Esophagus squamous epithelium (tissue), 5 donors: ENCODE measurements at places on chromosomes 7 and 10.

DNA sequence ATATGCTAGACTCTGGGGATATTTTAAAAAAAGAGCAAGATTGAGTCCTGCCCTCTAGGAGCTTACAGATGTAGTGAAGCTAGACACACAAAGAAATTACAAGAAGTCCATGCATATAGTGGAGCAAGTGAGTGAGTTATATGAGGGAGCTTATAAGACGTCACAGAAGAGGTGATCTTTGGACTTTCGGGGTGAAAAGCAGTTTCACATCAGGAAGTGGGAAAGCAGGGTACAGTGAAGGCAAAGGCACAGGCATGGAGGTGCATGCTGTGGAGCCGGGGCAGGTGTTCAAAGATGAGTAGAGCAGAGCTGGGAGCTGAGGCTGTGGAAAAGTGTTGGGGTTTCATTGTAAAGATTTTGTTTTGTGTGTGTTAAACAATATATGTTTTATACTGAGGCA is 38.5 kb upstream of the EXOC6 start:
- no peak for DNase-seq

DNA sequence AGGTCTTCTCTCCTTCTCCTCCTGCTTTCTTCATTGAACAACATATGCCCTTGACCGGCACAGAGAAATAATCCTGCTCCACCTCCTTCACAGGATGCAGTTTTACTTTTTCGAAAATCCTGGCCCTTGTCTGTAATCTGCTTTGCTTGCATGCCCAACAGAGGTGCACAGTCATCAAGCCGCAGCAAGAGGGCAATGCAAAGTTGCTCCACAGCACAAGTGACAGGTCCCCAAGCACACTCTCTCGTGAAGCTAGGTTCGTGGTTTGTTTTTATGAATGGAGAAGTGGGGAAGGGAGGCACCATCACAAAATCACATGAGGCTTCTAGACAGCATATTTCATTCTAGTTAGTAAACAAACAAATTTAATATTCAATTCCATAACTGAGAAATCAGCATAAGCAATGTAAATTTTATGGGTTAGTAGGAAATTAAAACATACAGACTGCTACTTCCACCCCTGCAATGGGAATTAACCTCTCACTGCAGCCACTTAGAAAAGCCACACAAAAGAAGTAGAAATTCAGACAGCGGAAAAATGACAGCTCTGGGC is 178.8 kb downstream of the TPK1 start:
- DNase-seq, result no peak

DNA sequence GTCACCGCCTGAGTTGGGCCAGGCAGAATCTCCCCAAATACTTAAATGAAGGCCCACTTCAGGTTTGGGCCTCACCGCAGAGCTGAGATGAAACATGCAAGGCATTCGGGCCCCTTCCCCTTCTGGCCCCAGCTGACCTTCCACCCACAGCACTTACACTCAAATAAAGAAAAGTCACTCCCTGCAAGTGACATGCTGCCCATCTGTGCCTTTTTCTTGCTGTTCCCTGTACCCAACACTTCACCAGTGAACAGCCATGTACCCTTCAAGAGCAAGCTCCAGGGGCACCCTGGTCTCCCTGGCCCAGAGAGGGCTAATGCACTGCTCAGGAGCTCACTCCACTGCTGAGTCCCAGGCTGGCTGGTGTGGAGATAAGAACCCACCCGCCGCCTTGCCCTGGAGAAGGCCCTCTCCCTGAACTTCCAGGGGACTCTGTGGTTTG is 40.7 kb downstream of the ZCCHC24 start:
- DNase-seq, result no peak

DNA sequence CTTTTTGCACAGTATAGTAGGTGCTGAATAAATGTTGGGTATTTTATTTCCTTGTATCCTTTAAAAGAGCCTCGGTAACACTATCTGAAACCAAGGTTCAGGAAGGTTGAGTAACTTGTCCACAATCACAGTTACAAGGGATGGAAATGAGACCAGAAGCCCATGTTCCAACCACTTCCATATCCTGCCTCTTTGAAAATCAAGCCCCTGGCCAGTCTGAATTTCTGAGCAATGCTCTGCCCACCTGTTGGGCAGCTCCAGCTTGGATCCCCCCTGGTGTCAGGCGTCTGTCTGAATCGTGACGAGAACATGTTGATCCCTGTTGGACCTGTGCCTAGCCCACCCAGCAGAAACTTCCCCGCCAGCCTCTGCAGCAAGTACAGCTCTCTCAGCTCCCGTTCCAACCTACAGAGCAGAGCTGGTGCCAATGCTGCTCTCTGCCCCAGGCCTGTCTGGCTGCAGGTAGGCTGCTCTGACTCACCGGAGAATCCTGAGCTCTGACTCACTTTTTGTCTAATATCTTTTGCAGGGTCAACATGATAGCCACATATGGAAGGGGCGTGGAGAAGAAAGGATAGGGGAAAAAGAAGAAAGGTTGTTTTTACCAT is 595.5 kb downstream of the INHBA start:
- DNase-seq, result no peak

DNA sequence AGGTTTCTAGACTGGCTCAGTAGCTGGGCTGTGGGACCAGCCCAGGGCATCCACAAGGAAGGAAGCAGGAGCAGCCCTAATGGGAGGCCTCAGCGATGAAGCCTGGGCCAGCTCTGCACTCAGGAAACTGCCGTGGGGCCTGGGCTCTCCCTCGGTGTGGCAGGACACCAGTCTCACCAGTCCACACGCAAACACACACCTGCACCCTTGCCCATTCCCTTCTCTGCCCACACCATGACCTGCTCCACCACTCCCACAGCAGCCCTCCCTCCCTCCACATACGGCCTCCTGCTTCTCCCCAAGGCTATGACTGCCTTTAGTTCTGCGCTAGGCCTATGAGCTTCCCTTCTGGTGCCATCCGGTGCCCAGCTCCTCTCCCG is 7.1 kb downstream of the FGF8 start:
- DNase-seq, result no peak

- DNase-seq, result no peak
Measured at GRCh38 chr7:155066417-155066950, 3.6 kb upstream of the HTR5A start.

DNA sequence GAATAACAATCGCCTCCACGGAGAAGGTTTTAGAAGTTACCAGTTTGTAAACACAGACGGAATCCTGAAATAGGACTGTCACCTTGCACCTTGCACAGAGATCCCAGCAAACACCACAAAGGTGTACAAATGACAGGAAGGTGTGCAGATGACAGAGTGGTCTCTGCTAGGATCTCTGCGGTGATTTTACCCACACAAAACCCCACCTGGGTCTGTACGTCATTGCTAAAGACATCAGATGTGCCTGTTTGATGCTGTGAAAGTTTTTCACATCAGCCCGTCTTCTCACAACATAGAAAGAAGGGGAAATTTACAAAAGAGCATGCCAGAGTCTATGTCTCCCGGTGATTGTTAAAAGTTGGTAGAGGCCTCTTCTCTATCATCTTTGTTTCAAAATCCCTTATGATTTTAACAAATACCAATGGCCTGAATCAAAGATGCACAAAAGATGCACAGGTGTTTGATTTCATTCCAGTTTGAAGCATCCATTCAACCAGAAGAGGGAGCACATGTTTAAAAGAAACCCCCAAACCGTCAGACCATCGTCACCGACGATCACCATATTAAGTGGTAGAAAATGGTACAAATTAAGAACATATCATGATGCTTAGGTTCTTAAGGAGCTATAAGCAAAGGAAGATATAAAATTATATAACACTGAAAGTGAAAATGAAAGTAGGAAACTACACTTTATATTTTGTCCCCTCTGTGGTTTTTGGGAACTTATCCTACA is 576.5 kb downstream of the PTPRN2 start:
- DNase-seq, result no peak

GRCh38 chr7:152543799-152544198 is 108.0 kb upstream of the KMT2C start:
- no peak for DNase-seq

GRCh38 chr10:61472090-61472674 is 19.0 kb upstream of the TMEM26 start:
- DNase-seq, result no peak

DNA sequence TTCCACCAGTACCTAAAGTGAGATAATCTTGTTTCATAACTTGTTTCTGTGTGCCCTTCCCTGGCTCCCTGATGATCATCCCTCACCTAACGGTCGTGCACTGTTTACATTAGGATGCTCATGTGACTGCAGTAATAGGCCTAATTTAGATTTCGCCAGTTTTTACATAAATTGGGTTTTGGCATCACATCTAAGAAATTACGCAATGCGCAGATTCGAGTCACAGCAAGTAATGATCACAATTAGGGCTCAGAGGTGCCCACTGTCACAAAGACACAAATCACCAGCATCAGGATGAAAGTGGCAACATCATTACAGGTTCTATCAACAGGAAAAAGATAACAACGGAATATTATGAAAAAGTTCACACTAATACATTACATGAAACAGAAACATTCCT is 94.7 kb downstream of the LARP4B start:
- no peak for DNase-seq

- DNase-seq, result no peak
Measured at GRCh38 chr7:4769761-4770160, 5.7 kb upstream of the AP5Z1 start.

- DNase-seq, result no peak
Measured at GRCh38 chr10:61385231-61386001, 67.8 kb downstream of the TMEM26 start.

DNA sequence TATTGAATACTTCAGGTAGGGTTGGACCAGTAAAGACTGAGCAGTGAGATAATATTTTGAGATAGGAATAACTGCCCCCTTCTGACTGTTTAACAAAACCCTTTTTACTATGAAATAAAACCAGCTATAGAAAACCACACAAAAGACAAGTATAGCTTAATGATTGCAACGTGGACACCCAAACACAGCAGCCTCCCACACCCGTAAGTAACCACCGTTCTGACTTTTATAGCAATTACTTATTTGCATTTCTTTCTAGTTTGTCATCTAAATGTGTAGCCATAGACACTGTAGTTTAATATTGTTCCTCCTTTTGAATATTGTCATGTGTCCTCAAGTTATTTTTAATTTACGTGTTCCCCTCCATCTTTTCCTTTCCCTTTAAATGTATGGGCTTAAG is 42.9 kb upstream of the SYPL1 start:
- no peak for DNase-seq

DNA sequence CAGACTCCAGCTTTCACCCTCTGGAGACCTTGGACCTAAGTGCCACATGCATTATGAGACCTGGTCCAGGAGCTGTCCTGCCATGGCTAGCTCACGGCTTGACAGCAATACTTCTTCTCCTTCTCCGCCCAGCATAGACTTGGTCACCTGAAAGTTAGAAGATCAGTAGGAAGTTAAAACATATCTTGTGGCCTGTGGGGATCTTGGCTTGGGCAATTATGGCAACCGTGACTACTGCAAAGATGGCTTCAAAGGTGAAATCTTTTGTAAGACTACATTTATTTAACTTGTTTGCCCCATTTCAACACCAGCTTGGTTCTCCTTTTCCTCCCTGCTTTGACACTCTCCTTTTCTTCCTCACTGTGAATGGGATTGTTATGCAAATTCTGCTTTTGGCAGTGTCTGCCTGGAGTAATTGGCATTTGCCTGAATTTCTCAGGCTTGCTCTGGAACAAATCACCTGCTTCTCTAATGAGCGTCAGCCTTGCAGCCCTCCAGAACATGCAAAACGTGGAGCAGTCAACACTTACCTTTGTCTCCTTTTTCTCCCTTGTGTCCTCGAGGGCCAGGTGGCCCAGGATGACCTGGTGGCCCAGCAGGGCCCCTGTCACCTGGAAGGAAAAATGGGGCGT is 53.4 kb downstream of the COL17A1 start:
- no peak for DNase-seq

DNA sequence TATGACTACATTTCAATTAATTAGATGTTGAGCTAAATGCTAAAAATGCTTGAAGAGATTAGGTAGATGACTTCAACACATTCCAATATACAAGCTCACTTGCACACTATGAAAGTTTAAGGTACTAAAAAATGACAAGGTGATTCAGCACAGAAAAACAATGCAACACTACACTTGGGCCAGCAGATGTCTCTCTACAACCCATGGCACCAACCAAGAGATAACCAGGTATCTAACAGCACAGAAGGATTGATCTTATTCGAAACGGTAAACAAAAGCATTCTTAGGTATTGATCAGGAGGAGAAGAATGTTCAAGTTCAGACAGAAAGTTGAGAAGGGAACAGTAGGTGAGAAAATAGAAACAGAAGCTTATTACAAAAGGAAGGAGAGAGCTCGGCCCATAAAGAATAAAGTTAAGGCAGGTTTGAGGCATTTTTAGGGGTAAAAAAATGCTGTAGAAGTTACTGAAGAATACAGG is 248.2 kb upstream of the KLF14 start:
- no peak for DNase-seq

DNA sequence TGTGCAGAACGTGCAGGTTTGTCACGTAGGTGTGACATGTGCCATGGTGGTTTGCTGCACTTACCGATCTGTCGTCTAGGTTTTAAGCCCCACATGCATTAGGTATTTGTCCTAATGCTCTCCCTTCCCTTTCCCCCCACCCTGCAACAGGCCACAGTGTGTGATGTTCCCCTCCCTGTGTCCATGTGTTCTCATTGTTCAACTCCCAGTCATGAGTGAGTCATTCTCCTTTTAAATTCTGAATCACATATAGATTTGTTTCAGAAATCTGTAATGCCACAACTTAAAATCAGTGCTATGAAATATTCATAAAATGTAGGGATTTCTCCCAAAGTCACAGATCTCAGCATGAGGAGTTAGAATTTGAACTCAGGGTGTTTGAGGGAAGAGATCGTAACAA is 552.5 kb upstream of the MBL2 start:
- DNase-seq, result no peak

DNA sequence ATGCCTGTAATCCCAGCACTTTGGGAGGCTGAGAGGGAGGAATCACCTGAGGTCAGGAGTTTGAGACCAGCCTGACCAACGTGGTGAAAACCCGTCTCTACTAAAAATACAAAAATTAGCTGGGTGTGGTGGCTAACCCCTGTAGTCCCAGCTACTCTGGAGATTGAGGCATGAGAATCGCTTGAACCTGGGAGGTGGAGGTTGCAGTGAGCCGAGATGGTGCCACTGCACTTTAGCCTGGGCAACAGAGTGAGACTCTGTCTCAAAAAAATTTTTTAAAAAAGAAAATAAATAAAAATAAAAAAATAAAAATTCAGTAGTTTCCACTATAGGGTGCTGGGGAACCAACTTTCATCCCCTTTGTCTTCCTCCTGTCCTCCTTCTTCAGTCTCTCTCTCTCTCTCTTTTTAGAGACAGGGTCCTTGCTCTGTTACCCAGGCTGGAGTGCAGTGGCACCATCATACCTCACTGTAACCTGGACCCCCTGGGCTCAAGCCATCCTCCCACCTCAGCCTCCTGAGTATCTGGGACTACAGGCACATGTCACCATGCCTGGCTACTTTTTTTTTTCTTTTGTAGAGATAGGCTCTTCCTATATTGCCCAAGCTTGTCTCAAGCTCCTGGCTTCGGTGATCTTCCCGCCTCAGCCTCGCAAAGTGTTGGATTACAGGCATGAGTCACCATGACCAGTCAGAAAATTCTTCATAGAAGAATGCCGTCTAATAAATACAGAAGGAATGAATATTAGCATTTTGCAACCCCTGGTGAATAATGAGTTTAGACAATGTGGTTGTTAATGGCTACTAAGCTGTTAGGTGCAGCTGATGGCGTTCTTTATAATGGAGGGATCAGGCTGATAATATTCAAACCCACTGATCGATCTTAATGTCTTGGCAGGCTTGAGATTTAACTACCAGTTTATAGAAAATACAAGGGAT is 20.6 kb downstream of the RBM20 start:
- DNase-seq, result no peak
